NCI-H526 (cell line): ENCODE measurements at places on chromosomes 1 and 21.

DNA sequence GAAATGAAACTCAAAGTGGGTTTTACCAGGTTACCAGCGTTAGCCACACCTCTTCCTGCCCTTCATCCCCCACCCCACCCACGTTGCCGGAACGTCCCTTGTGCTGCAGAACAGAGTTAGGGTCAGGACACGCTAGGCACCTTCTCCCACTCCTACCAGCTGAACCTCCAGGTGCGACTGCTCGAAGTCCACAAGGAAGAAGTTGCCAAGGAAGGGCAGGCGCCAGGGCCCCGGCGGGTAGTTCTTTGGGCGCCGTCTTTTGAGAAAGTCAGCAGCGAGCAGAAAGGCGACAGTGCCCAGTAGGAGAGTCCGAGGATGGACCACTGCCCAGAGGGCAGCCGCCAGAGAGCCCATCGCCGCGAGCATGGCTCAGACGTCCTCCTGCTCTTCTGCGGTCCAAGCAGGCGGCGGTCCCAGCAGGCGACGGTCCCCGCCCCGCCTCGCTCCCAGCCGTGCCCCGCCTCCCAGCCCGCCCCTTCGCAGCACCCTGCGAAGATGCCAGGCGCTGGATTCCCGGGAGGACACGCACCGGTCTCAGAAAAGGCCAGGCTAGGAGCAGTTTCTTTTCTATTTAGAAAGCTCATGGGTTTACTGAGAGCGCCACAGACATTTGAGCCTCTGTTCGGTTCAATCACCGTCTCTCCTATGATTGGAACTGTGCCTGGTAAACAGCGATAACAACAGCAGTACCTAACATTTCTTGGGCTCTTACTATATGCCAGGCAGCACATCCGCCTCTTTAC lies at the start of gene CYP2J2:
CYP2J2 (minus strand) TSS at position 393 of the 743 bp plus-strand sequence; CDS start at position 366, 27 bp downstream.
- peak; percentile 16 for DNase-seq

GRCh38 chr1:118159569-118159968 lies 25.5 kb downstream of the SPAG17 start:
- no peak for DNase-seq

DNA sequence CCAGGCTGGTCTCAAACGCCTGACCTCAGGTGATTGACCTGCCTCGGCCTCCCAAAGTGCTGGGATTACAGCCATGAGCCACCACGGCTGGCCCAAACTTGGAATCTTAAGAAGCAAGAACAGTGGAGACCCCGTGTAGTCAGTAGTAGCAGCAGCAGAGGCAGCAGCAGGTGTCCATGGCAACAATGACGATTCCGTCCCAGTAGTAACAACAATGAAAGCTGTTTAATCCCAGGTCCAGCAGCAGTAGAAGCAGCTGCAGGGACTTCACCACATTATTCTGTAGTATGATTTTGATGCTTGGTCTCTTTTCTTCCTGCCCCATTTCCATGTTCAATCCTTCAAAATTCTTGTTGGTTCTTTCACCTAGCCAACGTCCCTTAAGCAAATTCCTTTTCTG lies 69.6 kb upstream of the KCTD3 start:
- DNase-seq = no peak

DNA sequence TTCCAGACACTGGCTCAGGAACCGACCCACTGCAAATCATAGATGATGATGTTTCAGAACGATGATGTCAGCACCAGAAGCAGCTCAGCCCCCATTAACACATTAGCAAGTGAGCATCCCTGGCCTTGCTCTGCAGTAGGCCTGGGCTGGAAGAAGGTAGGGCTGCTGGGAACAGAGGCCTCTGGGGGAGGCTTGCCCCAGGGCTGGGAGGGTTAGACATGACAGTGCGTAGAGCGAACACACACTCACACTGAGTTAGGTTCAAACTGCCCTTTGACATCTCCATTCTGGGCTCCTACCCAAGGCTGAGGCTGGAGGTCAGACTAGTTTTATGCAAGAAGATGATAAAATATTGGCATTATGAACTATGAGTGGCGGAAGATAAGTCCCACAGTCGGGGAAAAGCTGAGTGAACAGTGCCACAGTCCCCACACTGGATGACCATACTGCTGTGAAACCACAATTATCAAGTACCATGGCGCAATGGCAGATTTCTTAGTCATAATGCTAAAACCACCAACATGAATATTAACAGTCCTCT lies 91.1 kb downstream of the DMRTB1 start:
- DNase-seq = no peak

DNA sequence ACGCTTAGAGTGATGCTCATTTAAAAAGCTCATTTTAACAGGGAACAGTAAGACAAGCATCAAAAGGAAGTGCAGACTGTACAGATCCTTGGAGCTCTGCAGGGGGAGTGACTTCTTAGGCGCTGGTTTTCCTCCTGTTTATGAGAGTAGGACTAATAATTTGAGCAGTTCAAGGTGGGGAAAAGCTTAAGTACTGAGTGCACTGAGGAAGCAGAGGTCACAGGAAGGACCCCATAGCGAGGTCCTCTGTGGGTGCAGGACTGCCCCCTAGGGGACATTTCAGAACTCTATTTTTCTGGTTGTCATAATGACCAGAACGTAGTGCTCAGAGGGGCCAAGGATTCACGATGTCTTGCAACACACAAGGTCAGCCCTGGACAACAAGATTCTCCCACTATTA lies 112.1 kb downstream of the HLCS start:
- DNase-seq = peak; percentile 78

DNA sequence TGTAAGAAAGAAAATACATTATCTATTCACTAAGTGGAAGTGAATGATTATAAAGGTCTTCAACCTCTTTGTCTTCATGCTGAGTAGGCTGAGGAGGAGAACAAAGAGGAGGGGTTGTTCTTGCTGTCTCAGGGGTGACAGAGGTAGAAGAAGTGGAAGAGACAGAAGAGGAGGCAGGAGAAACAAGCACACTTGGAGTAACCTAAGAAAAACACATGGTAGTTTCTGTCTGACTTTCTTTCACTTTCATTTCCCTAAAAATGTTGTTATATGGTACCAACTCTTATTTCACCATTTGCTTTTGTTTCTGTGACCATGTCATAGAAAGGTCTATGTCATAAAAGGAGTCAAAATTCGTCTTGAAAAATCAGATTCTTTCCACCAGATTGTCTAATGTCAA lies 696.6 kb upstream of the BRINP3 start:
- no peak for DNase-seq

GRCh38 chr1:42963378-42964043 lies 4.8 kb upstream of the SLC2A1 start:
- peak; percentile 52 for DNase-seq

DNA sequence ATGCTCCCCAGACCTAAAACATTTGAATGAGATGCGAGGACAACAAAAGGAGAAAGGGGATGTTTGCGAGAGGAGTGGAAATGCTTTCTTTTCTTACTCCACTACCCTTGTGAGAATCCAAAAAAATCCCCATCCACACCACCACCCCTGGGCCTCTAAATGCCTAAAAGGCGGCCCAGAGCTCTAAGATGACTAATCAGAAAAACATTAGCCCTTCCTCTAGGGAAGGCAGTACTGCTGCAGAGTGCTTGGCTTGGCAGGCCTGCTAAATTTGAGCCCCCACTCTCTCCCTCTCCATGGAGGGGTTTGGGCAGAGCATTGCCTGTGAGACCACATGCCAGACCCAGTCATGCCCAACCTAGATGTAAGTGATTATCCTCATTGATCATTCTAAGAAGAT lies 347.9 kb downstream of the USH2A start:
- no peak for DNase-seq

GRCh38 chr1:59194621-59195020 lies 102.3 kb upstream of the FGGY start:
- no peak for DNase-seq

- DNase-seq = no peak
These were observed 7.0 kb upstream of the VPS26C start for GRCh38 chr21:37273911-37274690.

DNA sequence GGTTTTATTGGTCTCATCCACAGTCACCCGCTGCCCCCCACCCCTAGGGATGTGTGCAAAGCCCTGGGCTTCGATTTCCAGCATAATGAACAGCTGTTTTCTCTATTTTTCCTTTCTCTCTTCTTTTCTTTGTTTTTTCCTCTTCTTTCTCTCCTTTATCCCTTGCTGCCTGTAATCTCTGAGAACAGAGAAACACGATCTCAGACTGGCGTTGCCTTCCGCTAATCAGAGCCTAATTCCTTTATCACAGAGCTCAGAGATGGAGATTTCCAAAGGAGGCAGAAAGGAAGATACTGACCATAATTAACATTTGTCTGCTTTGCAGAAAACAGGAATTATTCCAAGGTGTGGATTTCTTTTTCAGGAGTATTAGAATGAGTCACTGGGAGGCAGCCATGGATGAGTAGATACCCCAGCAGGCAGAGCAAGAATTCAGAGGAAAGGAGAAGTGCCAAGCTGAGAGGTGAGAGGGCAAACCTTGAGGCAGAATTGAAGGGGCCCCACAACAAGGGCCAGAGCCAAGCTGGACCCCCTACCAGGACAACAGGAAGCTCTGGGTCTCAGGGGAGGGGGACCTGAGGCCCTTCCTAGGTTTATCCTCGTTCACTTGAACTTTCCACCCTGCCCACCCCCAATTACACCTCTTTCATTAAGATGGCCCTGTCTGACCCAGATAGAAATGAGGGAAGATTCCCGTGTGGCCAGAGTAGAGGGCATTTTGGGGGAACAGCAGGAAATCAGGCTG lies 33.3 kb downstream of the MATN1 start:
- DNase-seq = no peak

GRCh38 chr1:16915627-16915973 lies 6.1 kb upstream of the CROCC start:
- DNase-seq = peak; percentile 17

GRCh38 chr1:215720126-215720525 lies 153.0 kb downstream of the KCTD3 start:
- DNase-seq = no peak

GRCh38 chr1:53754484-53755312 lies 15.7 kb upstream of the GLIS1 start:
- no peak for DNase-seq

- peak; percentile 41 for DNase-seq
These were observed 103.9 kb downstream of the TGFBR3 start for GRCh38 chr1:91781901-91782622.

GRCh38 chr1:202569393-202570322 lies 140.6 kb downstream of the SYT2 start:
- DNase-seq = no peak

DNA sequence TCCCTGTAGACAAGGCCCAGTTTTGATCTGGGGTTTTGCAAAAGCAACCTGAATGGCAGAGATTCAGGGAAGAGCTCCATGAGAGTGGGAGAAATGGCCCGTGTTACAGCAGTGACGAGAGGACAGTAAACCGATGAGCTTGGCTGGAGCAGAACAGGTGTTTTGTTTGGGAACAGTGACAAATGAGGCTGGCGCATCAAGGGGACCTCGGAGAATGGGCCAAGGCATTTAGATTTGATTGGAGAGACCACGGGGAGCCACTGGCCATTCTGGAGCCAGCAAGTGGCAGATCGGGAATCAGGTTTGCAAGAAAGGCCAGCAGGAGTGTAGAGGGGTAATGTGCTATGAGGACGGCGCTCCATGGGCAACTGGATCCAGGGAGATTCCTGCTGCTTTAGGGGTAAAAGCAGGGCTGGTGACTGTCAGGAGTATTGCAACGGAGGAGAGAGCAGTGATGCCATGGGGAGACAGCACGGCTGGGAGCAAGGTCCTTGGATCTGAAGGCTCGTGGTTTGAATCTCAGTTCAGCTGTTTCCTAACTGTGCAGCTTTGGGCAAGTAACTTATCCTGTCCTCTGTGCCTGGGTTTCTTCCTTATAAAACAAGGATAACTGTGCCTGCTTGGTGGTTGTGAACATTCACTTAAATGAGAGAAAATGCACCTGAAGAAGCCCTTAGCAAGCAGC lies 9.9 kb upstream of the KLHDC7A start:
- DNase-seq = peak; percentile 32

DNA sequence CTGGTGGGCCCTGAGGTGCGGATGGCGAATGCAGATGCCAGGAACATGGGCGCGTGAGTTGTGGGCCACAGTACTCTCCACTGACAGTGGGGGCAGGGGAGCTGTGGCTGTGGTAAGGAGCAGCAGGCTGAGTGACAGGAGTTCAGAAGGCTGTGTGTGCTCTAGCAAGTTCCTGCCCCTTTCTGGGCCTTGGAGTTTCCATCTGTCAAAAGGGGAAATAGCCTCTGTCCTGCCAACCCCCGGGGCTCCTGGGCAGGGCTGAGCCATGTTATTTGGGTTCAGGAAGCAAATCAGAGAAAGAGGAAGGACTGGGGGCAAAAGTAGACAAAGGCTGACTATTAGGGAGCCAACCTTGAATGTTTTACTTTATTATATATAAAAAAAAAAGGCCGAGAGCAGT lies 19.5 kb upstream of the MFN2 start:
- DNase-seq = no peak

GRCh38 chr1:112638110-112638428 lies 18.4 kb downstream of the CAPZA1 start:
- no peak for DNase-seq

DNA sequence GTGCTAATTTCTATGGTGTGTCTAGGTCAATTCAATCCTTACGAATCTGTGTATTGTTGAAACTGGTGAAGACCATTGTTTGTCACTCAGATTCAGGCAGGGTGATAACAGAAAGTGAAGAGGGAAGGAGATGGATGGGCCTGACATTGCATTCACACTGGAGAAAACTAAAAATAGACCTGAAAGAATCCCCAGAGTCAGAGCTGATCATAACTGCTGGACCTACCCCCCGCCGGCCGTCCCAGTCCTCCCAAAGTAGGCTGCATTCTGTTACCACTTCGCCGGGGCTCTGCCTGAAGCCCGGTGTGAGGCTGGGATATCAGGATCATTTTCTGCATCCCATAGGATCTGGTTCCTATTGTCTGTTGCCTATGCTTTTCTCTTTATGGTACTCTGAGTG lies 121.1 kb downstream of the NUF2 start:
- DNase-seq = no peak

- DNase-seq = peak; percentile 27
These were observed 1.9 kb downstream of the RNF11 start for GRCh38 chr1:51238034-51238403.

DNA sequence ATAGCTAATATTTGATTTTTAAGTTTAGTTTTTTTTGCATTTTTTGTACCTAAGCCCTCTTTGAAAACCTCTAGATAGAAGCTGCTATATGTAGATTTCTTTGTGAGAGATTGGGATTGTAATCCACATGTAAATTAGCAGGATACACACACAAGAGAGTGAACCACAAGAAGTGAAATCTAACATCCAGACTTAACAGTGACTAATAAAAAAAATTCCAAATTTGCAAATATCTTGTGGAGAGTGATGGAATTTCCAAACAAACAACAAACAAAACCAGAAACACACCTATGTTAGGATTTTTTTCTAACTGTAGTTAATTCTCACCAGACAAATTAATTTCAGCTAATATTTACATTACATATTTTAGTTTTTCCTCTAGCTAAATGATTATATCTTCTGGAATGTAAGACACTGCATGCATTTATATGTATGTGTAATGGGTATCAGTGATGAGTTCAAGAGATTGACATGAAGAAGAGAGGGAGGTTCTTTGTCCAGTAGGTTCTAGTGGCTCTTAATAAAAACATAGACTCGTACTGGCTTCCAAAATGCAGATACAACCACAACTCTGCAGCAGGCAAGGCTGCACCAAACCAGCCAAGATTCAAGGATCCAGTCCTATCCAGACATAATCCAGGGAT lies 12.8 kb downstream of the CLDN17 start:
- DNase-seq = no peak

GRCh38 chr1:162137179-162137960 lies 67.9 kb downstream of the NOS1AP start:
- DNase-seq = no peak
